ENCODE measurements at places on chromosomes 2 and 18. TPM values are rescaled to one million over a fixed set of nuclear protein-coding genes. Genes with fewer than 3 reads are reported as not detected.

IL1RN gene
- polyA plus RNA-seq = 0.83 TPM

SLC66A2 gene
- 21.1 TPM for polyA plus RNA-seq

RESP18 gene
- not detected for polyA plus RNA-seq

GALM gene
- 59.6 TPM for polyA plus RNA-seq

DNA sequence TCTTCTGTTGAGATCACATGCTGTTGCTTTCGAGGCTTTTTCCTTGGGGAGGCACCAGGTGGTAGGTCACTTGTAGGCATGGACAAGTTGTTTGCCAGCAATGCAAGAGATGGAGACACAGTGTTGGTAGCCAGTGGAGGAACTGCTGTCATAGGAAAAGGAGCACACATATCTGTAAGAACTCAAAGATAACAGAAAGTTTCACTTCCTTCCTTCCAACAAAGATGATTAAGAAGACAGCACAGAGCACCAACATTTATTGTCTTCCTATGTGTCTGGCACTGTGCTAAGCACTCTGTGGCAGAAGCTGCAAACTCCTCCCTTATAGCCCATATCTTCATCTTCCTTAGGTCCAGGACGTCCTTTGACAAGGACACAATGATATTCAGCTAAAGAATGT lies 64.5 kb upstream of the AMMECR1L start:
- no peak for DNase-seq

DNA sequence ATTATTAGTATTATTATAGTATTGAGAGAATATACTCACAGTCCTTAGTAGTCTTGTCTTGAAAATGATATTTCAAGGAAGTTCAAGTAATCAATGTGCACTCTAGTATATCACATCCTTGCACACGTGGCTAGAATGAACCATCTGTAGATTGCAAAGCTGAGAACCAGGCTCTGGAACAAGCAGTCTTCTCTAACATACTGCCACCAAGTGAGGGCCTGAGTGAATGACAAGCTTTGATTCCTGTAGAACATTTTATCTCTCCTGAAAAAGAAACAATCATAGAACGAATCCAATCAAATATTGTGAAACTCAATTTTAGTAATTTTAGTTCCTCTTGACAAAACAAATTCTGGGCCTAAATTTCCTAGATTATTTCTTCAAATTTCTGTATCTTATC lies 55.3 kb upstream of the SULT1C3 start:
- DNase-seq = no peak

DNA sequence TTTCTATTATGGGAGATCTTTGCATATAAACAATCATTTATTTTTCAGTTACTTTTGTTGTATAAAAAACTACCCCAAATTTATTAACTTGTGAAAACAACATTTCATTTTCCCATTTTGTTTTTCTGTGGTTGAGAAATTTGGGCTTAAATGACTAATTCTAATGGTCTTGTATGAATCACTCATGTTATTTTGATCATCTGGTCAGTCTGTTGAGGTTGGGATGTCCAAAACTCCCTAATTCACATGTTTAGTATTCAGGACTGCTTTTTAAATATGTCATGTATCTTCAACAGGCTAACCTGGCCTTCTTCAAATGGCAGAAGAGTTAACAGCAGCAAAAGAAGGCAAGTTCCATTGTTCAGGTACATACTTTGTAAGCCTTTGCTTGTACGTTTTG lies 788.1 kb downstream of the TRIB2 start:
- DNase-seq = no peak

IL37 gene
- not detected for polyA plus RNA-seq

DNA sequence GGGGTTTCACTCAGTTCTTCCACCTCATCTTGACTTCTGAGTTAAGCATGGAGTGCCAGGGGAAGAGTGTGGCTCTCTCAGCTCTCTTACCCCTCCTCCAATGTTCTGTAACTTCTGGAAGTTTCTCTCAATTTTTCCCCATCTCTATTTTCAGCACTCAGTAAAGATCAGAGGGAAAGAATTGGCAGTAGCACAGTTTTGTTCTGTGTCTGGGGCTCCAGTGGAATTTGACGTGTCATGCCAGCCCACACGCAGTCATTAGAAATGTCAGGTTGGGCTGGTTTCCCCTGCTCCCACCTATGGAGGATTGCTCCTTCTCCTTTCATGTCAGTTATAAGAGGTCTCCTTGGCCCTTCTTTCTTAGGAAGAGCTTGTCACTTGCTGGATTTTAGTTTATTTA lies 104.6 kb upstream of the COL3A1 start:
- no peak for DNase-seq

DNA sequence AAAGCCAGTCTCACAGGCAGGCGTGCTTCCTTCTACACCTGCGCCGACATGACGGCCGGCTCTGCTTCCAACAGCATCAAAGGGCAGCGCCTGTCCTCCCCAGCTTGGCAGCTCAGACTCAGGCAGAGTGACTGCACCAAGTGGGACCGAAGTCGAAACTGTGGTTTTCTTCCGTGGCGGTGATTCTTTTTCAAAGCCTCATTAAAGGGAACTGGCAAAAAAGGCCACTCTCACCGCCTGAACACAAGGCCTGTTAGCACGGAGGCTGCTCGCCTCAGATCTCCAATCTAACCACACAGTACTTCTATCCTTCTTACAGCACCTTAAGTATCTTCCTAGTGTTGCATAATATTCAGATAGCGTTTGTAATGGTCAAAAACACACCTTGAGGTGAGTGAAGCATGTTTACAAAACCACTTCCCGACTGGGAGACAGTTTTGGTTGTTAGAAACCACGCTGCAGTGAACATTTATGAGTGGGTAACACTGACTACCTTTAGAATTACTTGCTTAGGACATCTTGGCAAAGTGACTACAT lies 236.4 kb downstream of the HDAC4 start:
- DNase-seq = no peak

DNA sequence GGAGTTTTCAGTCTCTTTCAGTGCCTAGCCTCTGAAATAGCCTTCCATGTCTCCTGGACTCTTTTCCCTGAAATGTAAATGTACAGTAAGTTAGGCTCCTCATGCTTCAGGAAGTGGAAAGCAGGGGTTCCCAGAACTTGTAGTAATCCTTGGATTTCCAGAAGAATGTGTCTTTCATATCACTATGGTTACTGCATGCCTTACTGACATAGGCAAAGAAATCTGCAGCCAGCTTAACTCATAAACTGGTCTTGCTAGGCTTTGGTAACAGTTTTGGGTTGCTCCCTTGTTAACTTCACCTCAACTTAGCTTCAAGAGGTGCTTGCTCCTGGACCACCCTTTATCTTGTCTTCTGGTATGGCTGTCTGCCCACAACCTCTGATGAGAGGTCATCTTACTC lies 686.8 kb upstream of the DDX18 start:
- DNase-seq = no peak

PFN4 gene
- polyA plus RNA-seq = 1.9 TPM

DNA sequence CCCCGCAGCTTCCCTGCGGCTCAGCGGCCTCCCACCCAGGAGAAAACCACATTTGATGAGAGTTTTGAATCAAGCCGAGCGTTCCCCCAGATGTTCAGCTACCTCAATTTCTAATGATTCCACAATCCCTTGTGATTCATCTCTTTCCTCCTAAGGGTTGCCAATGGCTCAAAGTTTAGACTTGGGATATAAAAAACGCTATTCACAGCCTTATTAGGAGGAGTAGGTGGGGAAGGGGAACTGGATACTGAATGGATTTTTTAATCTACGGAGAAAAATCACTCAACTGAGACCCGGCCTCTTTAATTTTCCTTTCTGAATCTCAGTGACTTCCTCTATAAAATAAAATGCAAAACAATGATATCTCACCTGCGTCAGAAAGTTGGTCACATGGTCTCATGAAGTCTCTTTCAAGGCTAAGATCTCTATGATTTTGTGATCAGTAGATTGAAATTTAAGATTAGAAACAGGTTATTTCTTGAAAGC lies 192.6 kb upstream of the TCF4 start:
- DNase-seq = no peak

- DNase-seq = no peak
Observed at GRCh38 chr2:20567159-20567925, 83.6 kb downstream of the HS1BP3 start.

FEV gene
- polyA plus RNA-seq = not detected

CCL20 gene
- 0.61 TPM for polyA plus RNA-seq

- no peak for DNase-seq
Observed at GRCh38 chr2:41791523-41791922, 256.3 kb upstream of the PKDCC start.

DNA sequence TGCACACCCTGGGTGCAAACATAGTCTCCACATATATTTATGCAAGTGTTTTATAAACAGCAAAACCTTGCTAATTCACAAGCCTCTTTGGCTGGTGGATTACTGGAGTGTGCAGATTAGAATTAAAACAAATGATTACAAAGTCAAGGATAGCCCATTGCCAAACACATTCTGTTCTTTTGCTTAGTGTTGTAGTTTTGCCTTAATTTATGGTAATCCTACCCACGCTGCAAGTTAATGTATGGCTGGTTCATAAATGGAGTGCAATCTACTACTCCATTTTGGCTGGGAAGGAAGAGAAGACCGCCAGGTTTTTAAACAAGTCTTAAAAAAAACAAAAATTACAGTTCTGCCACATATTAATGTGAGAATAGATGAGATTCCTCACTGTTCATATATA lies 883.1 kb upstream of the KLHL29 start:
- DNase-seq = no peak

- DNase-seq = no peak
Observed at GRCh38 chr2:203690117-203690431, 16.4 kb upstream of the CD28 start.

DNA sequence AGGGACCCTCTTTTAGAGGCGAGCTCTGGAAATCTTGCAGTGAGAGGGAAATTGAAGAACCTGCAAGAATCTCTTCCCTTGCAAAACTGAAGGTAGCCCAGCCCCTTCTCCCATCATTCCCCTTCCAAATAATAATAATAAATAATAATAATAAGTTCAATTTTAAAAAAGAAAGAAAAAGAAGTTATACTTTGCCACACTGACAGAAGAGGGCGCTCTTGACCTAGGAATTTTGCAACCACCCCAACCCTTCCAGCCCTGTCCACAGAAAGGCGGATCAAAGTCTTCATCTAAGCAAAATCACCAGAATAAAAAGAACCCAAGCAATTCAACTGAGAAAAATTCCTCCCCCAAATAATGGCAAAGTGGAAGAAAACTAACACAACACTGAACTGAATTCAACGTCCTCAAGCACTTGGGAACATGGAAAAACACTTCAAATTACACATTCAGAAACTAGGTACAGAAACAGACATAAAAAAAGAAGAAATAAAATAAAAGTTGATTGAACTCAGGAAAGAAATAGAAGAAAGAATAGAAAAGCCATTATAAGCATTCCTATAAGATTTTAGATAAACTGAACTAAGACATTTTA lies 98.9 kb upstream of the GLS start:
- DNase-seq = no peak

DNA sequence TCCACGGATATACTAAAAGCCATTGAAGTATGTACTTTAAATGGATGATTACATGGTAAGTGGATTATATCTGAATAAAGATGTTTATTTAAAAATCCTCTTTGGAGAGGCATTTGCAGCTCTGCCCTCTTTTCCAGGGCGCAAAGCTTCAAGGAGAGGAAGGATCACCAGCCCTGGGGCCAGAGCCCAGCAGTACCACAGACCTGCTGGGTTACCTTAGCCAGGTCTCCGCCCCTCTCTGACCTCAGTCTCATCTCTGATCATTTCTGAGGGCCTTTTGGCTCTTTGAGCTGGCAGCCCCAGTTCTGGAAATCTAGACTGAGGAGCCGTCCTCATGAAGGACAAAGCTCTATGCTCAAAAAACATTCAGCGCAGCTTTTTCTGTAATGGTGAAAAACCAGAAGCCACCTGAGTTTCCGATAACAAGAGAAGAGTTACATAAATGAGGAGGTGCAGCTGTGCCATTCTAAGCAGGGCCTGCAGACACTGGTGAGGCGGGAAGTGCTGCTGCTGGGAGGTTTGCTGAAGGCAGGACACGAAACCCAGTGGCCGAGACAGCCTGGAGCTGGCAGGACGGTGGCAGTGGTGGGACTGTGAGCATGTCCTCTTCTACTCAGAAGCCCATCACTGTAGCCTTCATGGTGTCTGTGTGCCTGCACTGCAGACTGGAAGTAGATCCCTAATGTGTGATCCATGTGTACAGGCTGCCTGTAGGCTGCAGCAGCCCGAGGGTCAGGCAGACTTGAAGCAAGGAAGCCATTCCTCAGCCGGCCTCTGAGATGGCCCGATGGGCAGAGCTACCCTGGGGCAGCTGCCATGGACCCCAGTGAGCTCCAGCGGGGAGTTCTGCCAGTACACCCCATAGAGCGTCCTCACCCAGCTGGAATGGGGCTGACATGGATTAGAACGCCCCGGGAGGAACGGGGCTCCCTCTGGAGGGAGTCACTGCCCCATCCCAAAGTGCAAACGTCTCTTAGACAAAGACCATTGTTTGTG lies 27.7 kb downstream of the ADRA2B start:
- no peak for DNase-seq

VPS4B gene
- polyA plus RNA-seq = 58.9 TPM

GRCh38 chr2:217932803-217933616 lies 69.8 kb downstream of the TNS1 start:
- DNase-seq = no peak

GRCh38 chr18:59264651-59265245 lies 8.5 kb downstream of the RAX start:
- DNase-seq = no peak

DSC1 gene
- 2.8 TPM for polyA plus RNA-seq

DNA sequence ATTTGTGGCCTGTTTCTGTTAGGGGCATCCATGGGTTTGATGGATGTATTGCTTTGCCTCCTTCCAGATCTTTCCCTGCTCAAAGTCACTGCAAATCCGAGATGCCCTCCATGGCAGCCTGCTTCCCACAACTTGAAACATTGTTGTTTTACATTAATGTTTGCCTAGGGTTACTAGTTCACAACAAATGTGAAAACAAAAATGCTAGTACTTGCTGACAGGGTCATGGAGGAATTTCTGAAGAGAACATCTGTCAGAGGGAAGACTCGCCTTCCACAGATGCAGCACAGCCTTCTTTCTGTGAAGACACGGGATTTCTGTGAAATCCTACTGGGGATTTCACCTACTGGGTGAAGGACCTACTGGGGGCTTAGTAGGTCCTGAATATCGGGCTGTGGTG lies 260.0 kb upstream of the FN1 start:
- no peak for DNase-seq

NXPH2 gene
- polyA plus RNA-seq = 4.9 TPM

GRCh38 chr2:186879312-186879711 lies 30.3 kb upstream of the ZSWIM2 start:
- no peak for DNase-seq

GRCh38 chr2:170953941-170954340 lies 24.9 kb downstream of the GORASP2 start:
- no peak for DNase-seq
